ENCODE measurements at places on chromosomes 3 and 15.

DNA sequence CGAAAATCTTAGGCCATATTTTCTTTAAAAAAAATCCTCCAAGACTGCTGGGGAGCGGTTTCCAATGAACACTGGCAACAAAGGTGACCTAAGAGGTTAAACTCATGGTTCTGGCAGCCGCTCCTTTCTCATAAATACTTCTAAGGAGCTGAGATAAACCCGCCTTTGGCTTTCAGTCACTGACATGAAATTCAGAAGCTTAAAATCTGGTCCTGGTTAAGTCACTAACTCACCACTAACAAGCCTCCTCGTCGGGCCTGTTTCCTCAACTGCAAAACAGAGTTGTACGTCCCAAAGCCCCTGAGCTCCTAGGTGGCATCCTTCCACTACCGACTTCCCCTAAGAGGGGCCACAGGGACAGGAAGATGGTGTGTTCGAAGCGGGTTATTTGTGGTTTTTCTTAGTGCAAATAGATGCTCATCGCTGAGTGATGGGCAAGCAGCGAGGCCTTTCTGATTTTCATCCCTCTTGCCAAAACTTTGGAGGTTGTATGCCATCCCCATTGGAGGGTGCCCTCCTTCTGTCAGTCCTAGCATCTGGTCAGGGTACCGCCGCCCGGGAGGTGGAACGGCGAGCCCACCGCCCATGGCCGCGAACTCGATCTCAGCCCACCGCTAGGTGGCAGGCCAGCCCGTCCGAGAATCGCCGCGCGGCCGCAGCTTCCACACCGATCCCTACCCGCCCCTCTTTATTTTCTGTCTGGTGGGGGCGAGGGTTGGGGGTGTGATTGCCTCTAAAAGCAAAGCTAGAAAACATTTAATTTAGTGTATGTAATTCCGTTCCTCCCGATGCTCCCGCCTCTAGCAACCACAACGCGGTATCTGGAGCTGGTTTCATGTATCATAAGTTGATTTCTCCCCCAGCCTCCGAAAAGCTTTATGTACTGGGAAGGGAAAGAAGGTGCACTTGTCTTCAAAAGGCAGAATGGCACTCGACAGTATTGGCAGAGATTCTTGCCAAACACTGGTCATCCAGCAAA is 4.6 kb downstream of the BCL6 start:
- DNase-seq: peak; percentile 67

DNA sequence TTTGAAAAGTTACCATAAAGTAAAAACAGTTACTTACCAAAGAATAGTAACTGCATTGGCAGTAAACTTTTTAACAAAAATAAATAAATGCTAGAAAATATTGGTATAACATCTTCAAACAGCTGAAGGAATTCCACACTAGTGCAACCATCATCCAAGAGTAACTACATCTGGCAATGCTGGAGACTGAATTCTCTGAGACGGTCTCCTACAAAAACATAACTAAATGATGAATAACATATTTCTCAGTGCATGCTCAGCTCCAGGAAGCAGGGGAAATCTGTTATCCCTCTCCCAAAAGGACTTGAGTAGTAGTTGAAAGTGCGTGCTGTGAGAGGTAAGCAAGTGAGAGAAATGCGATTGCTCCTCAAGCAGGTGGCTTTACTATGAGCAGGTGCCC is 526.8 kb upstream of the CCDC54 start:
- DNase-seq: no peak

DNA sequence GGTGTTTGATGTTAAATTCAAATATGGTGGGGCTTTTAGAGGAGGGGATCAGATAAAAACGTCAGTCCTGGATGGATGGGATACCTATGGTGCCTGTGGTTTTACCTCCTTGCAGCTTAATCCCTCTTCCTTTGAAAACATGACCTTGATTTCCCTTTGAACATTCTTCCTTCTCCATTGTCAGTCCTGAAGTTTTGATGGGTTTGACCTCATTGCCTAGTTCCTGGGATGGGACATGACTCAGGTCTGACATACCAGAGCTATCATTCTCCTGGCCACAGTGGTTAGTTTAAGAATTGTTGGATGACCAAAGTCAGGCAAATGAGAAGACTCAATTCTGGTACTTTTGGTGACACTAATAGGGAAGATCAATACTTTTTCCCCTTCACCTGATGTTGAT is 87.2 kb downstream of the PRICKLE2 start:
- no peak for DNase-seq

GRCh38 chr3:107421170-107421792 is 44.0 kb downstream of the CCDC54 start:
- DNase-seq: peak; percentile 4

DNA sequence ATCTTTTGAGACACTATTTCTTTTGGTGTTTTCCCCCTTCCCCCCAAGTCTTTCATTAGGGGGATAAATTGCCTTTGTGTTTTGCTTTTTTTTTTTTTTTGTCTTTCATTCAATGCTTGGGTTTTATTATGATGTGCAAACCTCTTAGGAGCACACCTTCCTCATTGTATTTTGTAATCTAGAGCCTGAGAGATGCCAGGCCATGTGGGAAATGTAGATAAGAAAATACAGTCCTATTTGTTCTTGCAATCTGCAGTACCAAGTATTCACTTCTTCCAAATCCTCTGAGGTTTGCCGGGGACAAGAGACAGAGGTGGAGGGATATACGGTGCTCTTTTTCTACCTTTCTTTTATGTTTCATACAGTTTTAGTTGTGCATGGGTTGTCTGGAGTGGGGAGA is 66.7 kb downstream of the LARS2 start:
- no peak for DNase-seq

DNA sequence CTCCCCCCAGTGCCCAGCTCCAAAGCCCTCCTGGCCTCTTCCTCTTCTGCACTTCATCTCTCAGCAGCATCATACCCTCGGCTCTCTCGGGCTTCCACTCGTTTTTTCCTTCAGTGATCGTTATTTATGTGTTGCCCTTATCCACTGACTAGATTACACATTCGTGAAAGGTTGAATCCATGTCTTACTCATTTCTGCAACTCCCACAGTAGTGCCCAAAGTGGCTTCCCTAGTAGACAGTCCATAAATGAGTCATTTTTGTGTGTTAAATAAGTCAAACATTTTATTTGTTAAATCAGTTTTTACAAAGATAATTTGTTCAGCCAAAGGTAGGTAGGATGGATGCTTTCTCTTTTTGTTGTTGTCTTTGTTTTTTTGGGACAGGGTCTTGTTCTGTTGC is 87.4 kb downstream of the CRTC3 start:
- no peak for DNase-seq
